ENCODE measurements at places on chromosomes 3 and 15. TPM values are rescaled to one million over a fixed set of nuclear protein-coding genes. Genes with fewer than 3 reads are reported as not detected.

SRGAP3 gene
- total RNA-seq: 2.5 TPM

ZBTB20 gene
- total RNA-seq: 59.5 TPM

- no peak for DNase-seq
Observed at GRCh38 chr15:92853222-92853621, 46.9 kb upstream of the CHD2 start.

GRCh38 chr3:134857776-134858362, 62.8 kb downstream of the EPHB1 start:
- no peak for DNase-seq

DNA sequence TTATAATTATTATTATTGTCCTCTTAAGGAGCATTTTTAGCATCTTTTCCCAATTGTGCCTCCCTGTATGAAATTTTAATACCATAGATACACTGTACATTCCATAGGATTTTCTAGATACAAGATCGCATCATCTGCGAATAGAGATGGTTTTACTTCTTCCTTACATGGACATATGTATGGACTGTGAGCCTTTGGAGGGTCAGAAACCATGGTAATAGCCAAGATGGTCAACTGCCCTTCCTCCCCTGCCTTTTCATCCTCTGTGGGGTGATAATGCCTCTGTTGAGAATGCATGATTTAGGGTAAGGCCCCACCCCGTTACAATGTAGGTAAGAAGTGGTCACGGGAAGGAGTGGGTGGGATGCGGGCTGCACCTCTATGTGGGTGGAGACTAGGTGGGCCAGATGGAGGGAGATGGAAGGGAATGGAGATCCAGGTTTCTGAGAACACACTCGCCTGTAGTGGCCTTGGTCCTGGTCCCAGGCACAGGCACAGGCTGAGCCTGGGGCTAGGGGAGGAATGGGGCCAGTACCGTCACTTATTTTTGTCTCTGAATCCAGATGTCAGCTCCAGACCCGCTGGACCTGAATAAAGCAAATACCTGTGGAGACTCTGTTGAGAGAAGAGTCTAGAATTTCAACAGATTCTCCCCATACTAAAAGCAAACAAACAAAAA, 31.7 kb downstream of the GOLGA6A start:
- no peak for DNase-seq

- DNase-seq: no peak
Observed at GRCh38 chr3:156120528-156121251, at the start of gene KCNAB1. TSS of gene KCNAB1 (plus strand) at chr3:156120578.

DNA sequence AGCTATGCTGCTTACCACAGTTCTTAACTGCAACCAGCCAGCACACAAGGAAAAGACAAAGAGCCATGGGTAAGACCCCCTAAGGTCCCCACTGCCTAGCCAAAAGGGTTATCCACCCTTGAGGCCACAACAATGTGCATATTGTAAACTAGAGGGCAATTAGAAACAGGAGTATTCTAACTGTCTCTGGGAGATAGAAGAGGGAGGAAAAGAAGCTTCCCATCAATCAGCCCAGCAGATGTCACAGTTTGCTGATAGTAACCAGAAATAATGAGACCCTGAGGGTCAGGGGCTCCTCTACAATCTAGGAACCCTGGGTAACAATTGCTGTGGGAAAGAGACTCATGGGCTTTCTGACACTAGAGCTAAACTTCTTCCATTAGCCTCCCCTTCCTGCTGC, 20.6 kb upstream of the IFT57 start:
- DNase-seq: no peak

DNA sequence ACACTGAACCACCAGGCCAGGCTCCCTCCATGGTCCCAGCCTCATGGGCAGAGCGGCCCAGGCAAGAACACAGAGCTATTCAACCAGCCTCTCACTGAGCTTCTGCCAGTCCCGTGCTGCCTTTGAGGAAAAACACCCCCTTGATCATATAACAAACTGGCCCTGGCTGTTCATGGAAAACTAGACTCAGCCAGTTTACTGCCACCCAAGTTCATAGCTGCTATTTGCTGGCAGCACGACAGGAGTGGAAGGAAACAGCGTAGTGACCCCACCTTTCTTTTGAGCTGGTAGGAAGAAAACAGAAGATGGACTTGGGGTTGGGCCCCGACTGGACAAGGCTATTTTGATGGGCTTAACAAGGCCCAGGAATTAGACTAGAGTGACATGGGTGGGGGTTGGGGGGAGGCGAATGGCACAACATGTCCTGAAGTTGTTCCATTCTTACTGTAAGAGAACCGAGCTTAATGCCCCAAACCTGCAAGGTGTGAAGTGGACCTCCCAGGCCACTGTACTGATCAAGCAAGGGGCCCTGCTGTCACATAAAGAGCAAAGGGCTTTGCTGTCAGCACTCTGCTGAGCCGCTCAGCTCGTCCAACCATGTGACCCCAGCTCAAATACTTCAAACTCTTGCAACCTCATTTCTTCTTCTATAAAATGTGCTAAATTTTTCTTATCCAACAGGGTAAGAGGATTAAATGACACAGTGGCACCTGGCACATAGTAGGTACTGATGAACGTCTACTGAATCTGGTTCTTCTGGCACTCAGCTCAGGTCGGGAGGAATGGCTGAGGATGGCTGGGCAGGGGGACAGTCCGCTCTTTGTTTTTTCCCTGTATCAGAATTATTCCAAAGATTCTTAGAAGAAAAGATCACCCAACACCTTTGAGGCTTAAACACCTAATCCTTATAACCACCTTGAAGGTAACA, 1.6 kb downstream of the FBXL22 start:
- peak; percentile 61 for DNase-seq

DNA sequence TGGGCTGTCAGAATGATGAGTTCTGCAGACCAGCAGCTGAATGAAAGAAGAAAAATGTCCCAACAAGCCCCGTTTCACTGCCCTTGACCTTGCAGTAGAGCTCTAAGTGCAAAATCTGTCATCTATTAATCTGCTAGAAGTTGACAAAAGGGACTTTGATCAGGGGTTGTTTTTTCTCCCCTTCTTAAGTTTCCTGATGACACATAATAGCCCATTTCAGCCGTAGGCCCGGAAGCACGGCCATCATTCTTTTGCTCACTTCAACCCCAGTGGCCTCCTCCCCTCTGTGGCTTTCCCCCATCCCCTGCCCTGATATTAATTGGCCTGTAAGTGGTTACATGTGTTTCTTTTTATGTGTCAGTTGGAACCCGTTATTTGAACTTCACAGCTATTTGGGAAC, 298.9 kb downstream of the RPLP1 start:
- no peak for DNase-seq
